ENCODE measurements at places on chromosomes 5 and 9.

- no peak for DNase-seq
Observed at GRCh38 chr9:21682981-21683380, 119.5 kb upstream of the MTAP start.

- peak; percentile 44 for DNase-seq
Observed at GRCh38 chr5:166562246-166562645, 1729.2 kb upstream of the WWC1 start.

DNA sequence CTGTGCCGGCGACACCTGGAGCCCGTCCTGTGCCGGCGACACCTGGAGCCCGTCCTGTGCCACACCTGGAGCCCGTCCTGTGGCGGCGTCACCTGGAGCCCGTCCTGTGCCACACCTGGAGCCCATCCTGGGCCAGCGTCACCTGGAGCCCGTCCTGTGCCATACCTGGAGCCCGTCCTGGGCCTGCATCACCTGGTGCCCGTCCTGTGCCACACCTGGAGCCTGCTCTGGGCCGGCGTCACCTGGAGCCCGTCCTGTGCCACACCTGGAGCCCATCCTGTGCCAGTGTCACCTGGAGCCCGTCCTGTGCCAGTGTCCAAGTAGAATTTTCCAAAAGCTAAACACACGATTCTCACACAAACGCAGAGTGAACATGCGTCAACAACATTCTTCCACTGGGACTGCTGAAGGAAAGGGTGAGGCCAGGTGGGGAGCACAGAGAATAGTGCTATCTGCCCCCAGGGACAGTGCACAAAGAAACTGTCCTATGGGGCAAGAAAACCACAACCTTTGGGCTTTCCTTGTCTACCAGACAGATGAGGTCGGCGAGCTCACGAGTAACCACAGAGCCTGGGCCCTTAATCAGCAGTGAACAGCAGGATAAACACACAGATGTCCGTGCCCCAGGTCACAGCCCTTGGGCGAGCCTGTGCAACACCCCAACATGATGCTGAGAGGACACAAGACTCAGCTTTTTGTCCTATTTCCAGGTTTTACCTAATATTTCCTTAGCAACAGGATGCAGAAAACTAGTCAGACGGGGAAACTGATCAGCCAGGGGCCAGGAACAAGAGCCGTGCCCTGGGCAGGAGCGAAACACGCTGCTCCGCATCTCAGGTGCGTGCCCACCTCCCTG lies 7.9 kb downstream of the QSOX2 start:
- peak; percentile 79 for DNase-seq

- peak; percentile 81 for DNase-seq
Observed at GRCh38 chr9:125758986-125759763, 12.0 kb downstream of the PBX3 start.

- DNase-seq, result peak; percentile 62
Observed at GRCh38 chr9:76136986-76137385, 246.5 kb downstream of the PCSK5 start.

- DNase-seq, result peak; percentile 44
Observed at GRCh38 chr5:141511771-141512325, 23.0 kb downstream of the PCDHGC5 start.

DNA sequence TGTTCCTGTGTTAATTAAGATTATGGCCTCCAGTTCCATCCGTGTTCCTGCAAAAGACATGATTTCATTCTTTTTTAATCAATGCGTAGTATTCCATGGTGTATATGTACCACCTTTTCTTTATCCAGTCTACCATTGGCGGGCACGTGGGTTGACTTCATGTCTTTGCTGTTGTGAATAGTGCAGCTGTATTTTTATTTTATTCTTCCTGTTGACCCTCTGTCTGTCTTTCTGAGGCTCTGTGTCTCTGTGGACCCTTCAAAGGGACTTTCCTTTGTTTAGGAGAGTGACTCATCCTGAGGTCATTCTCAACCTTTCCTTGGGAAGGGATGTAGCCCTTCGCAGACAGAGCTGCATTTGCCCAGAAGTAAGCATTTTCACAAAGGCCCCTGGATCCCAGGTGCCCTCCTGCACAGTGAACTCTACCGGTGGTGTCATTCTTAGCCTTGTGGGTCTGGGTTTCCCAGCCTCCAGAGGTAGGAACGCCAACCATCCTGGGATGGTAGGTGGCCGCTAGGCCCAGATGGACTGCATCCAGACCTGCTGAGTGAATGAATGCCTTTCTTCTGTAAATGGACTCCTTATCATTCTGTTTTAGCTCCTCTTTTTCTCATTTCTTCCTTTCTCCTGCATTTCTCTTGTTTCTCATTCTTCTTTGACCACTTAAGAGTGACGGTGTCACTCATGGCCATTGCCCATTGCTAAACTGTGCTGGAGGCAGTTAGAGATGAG lies 22.4 kb downstream of the TRIO start:
- DNase-seq, result no peak

DNA sequence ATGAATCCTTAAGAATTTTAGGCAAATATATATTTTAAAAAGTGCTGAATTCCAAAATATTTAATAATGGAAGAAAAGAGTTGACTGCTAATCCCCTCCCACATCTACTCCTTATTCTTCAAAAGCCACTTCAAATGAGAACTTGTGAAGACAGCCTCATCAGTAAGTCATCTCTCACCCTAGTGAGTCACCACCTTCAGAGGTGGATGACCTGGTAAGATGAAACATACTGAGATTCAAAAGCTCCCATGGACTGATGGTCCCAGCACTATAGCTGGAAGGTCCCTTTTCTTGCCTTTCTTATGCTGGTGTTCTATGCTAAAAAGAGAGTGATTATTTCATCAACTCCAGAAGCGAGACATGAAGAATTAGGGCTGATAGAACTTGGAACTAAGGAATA lies 37.8 kb upstream of the SPDL1 start:
- no peak for DNase-seq

DNA sequence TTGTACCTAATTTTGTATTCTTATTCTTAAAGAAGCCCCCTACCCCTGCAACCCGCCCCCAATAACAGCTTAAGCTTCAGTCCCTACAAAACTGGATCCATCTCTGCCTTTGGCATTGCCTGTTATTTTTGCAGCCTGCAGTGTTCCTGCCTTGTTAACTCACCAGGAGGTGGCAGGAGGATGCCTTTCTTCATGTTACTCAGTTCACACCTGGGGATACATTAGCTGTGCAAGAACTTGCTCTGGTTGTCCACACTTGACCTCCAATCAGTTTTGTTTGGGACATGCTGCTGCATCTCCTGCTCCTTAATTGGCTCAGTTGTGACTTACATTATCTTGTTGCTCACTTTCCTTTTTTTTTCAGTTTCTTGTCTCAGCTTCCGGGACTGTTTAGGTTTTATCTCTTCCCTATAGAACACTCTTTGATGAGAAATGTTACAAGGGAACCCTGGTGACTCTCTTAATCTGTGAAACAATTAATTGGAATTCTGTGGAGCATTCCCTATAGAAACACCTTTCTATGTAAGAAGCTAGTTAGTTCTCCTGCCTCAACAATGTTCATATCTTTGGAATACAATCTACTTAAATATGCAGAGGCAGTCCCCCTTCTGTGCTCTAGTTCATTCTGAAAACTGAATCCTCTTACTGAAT lies 467.7 kb upstream of the ACO1 start:
- no peak for DNase-seq

DNA sequence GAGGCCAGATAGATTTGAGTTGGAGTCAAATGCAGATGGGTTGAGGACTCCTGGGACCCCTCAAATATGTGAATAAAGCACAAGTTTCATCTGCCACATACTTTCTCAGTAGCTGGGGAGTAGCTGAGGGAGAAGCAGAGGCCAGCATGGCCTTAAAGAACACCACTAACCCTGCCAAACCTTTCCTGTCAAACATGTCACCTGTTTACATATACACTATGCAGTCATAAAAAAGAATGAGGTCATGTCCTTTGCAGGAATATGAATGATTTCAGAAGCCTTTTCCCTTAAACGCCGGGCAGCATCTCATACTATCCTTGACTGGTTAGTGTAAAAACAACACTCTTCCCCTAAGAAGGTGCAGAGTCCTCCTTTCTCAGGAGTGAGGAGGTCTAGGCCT lies 25.2 kb upstream of the HSD17B4 start:
- DNase-seq, result no peak

DNA sequence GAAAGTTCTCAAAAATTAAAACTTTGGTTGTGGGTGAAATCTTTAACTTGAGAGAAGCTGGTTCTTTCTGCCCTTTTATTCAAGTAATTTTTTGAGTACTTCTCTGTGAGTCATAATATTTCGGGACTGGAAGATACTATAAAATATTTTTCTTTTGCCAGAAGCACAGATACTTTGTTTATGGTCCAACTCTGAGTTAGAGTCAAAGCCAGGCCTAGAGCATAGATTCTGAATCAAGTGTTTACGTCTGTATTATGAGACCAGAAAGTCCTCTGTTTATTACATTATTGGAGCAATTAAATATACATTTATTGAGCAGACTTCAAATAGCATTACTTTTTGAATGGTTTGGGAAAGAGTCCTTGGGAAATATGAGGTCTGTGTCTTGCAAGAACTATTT lies 187.9 kb downstream of the FER start:
- no peak for DNase-seq

DNA sequence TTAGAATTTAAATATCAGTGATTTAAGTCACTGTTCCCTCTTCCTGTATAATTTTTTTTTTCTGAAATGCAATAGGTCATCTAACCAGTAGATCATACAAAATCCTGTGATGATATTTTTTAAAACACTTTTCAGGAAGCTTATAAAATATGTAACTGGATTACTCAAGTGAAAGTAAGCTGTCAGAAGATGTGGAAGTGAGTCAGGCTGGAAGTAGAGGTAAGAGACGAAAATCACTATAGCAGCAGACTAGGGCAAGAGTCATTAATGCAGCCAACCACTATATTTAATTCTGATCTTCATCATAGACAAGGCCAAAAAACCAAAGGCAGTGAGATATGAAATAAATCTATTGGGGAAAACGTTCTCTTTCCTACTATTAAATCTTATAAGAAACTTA lies 65.7 kb upstream of the C6 start:
- DNase-seq, result no peak

- peak; percentile 78 for DNase-seq
Observed at GRCh38 chr5:34008802-34009201, 952 bp upstream of the AMACR start.

GRCh38 chr5:41309275-41309674 lies 95.9 kb upstream of the C6 start:
- DNase-seq, result no peak

- DNase-seq, result no peak
Observed at GRCh38 chr9:137148661-137149060, 9.7 kb downstream of the GRIN1 start.

GRCh38 chr9:79346350-79347020 lies 225.3 kb upstream of the TLE4 start:
- DNase-seq, result no peak

DNA sequence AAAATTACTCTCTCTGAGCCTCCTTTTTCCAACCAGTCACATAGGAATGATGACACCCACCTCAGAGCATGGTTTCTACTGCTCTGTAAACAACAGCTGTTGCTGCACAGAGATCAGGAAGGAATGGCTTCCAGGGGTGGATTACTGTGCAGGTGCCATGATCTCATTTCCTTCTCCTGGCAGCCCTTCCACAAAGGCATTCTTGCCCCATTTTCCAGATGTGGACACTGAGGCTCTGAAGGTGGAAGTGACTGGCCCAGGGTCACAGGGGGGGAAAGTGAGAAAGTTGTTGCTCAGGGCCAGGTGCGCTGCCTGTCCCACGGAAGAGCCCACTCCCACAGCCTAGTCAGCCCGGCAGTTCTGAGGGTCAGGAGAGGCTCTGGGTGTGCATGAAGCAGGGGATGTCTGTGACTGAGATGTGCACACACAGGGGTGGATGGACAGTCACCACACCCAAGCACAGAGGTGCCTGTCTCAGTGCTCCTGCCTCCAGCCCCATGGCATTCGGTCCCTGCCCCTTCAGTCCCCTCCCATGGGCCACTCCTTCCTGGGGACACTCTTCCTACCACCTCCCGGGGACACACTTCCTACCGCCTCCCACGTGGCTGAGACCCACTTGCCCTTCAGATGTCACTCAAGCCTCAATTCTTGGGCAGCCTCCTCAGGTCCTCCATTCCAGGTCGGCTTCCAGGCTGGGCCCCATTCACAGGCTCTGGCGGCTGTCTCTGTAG lies 17.0 kb downstream of the FGFR4 start:
- DNase-seq, result no peak

DNA sequence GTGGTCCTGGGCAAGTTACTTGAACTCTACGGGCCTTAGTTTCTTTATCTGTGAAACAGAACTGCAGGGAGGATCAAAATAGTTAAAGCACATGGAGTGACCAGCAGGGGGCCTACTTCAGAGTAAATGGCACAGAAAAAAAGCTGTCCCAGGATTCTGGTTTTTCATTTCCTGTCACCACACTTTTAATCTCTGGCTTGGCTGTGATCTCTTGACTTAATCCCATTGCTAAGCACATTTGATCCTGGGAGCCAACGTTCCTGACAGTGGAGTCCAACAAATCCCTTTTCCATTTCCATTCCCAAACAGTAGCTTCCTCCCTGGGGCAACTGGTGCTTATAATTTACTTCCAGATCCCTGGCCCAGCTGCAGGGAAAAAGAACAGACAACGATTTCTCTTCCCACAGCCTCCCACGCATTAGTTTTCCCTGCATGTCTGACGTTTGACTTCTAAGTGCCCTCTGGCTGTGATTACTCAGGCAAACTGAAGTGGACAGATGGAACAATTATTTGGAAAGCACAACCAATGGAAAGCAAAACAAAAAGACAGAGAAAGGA lies 136.5 kb upstream of the STK32A start:
- DNase-seq, result peak; percentile 42

DNA sequence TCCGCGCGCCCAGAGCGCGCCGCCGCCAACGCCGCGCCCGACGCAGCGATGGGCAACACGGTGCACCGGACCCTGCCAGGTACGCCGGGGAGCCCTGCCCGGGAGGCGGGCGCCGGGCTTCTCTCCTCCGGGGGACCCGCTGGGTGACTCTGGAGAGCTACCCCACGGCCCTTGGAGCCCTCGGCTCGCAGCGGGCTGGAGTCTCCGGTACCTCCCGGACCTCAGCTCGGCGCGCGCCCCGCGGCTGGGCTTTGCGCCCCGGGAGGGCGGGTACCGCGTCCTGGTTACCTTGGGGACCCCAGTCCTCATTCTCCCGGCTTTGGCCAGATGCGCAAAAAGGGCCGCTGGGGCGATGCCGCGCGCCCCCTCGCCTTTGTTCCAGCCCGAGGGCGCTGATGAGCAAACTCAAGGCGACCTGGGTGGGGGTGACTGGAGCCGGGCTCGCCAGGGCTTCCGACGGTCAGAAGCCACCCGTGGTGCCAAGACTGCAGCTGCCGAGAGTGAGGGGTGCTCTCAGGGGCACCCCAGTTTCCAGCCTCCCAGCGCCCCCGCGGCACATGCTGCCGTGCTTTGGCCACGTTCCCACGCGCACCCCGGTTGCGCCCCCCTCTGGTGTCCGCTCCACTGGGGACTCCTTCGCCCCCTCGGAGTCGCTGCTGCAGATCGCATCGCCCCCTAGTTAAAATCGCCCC lies 442 bp downstream of the NEURL1B start:
- DNase-seq, result no peak

- DNase-seq, result no peak
Observed at GRCh38 chr5:156681265-156681664, 168.8 kb upstream of the PPP1R2B start.

DNA sequence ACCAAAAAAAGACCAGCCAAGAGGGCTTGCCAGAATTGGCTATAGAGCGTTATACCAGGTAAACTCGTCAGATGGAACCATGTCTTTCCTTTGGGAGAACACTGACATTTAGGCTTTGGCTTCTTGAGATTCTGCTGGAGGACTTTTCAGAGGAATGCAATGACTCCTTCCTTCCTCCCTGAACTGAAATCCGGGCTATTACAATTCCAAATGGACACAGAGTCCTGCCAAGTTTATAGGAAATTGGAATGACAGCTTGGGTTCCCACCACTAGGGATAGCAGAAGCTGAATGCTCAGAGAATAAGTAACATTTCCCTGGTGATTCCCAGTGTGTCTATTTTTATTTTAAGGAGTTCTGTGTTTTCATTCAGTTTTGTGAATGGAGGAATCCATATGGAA lies 143.0 kb downstream of the FGF1 start:
- no peak for DNase-seq
